Esophagus squamous epithelium (tissue), 5 donors: ENCODE measurements at places on chromosomes 6 and 20. TPM values are rescaled to one million over a fixed set of nuclear protein-coding genes. Genes with fewer than 3 reads are reported as not detected.

GRCh38 chr20:17533396-17533795 is 2.2 kb upstream of the BFSP1 start:
- H3K4me3 ChIP-seq: no peak overlapping the region
- no peaks in the 10 kb centered on the region for H3K27me3 ChIP-seq
- H3K36me3 ChIP-seq: no peaks in the 10 kb centered on the region
- DNase-seq: no peak
- no peak overlapping the region for H3K27ac ChIP-seq

GRCh38 chr6:1933292-1933691 is 312.1 kb downstream of the GMDS start:
- no peaks in the 10 kb centered on the region for H3K27me3 ChIP-seq
- no peaks in the 10 kb centered on the region for H3K4me1 ChIP-seq
- H3K36me3 ChIP-seq: no peaks in the 10 kb centered on the region
- no peak overlapping the region for H3K27ac ChIP-seq
- no peak overlapping the region for H3K4me3 ChIP-seq
- no peak for DNase-seq

GRCh38 chr20:58667975-58668374 is 16.9 kb downstream of the STX16 start:
- H3K4me3 ChIP-seq: no peak overlapping the region
- peaks cover 23% of the 10 kb centered on the region for H3K36me3 ChIP-seq
- H3K27me3 ChIP-seq: no peaks in the 10 kb centered on the region
- H3K27ac ChIP-seq: peak overlapping the region; percentile 17
- no peaks in the 10 kb centered on the region for H3K4me1 ChIP-seq

DNA sequence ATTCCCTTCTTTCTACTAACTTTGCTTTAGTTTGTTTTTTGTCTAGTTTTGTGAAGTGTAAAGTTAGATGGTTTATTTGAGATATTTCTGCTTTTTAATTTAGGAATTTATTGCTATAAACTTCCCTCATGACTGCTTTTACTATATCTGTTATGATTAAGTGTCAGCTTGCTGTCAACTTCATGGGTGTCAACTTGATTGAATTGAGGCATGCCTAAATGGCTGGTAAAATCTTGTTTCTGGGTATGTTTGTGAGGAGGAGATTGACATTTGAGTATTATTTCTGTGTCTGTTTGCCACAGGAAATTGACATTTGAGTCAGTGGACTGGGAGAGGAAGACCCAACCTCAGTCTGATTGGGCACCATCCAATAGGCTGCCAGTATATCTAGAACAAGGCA is 1147.0 kb upstream of the EYS start:
- no peaks in the 10 kb centered on the region for H3K4me1 ChIP-seq
- no peak overlapping the region for H3K27ac ChIP-seq
- H3K4me3 ChIP-seq: no peak overlapping the region
- no peaks in the 10 kb centered on the region for H3K36me3 ChIP-seq

CRISP2 gene
- 0.76 TPM for total RNA-seq

AURKA gene
- 25.8 TPM for total RNA-seq

RNF39 gene
- 8.5 TPM for total RNA-seq

BPIFB4 gene
- not detected for total RNA-seq
